Gastroesophageal sphincter (tissue), 4 donors: ENCODE measurements at places on chromosomes 13 and 19. TPM values are rescaled to one million over a fixed set of nuclear protein-coding genes. Genes with fewer than 3 reads are reported as not detected.

DNA sequence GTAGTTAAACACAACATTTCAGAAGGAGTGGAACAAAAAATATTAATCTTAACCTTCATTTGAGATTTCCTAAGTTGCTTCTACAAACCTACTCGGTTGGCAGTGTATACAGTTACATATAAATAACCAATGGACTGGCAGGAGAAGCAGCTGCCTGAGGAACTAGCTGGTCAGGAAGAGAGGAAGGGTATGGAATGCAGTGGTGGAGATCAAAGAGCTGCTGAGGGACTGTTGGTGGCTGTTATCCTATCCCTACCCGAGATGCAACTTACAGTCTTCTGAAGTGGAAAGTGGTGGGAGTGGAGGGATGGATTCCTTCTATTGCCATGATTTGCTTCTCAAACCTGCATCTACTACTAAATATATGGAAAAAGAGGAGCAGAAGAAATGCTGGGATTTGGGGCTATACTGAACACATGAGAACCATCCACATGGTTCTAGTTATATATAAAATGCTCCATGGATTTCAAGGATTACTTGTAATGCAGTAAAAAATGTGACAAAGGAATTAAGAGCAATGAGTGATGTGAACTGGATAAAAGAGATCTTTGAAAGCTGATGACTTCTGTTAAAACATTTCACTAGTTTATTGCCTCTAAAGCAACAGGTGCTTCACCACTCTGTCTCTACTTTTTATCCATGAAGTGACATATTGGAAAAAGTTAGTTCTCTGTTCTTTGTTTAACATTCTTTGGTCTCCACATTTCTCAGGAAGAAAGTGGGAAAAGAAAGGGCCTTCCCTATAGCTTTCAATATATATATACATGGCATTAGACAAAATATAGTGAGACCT, 29.9 kb downstream of the MICU2 start:
- ATAC-seq: no peak
- H3K4me1 ChIP-seq: no peaks in the 10 kb centered on the region
- H3K4me3 ChIP-seq: no peak overlapping the region
- no peak overlapping the region for H3K27ac ChIP-seq
- no peaks in the 10 kb centered on the region for H3K27me3 ChIP-seq

- no peak overlapping the region for H3K4me3 ChIP-seq
- no peaks in the 10 kb centered on the region for H3K4me1 ChIP-seq
- H3K27ac ChIP-seq: no peak overlapping the region
- H3K27me3 ChIP-seq: no peaks in the 10 kb centered on the region
- no peak for ATAC-seq
These were observed 180.6 kb upstream of the TMTC4 start for GRCh38 chr13:100855151-100855550.

ZNF534 gene
- 0.22 TPM for total RNA-seq

CGB7 gene
- total RNA-seq: not detected

MIDN gene
- total RNA-seq: 20.0 TPM

DNA sequence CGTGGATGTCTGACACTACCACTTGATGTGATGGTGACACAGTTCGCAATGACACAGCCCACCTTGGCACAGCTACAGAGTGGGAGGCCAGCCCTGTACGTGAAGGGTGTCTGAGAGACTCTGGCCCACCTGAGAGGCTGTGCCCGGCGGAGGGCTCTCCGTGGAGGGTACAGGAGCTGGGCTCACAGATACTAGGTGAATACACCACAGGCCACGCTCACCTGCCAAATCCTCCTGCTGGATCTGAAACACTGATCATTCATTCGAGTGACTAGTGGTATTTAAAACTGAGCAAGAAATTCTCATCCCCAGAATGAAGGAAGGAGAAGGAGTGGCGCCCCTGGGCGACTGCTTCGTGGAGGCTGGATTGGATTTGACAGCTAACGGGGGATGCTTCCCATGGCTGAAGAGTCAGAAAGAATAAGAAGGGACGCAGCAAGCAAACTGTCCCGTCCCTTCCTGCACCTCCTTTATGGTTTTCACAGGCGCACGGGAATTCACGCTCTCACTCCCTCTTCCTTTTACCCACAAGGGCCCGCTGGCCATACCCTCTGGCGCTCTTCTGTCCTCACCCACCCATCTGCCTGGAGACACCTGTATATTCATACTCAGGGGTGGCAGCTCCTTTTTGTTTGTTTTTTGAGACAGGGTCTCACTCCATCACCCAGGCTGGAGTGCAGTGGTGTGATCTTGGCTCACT, 25.0 kb downstream of the CEBPG start:
- no peaks in the 10 kb centered on the region for H3K36me3 ChIP-seq
- H3K4me3 ChIP-seq: no peak overlapping the region
- no peak for ATAC-seq
- no peaks in the 10 kb centered on the region for H3K4me1 ChIP-seq
- H3K27me3 ChIP-seq: no peaks in the 10 kb centered on the region
- no peak overlapping the region for H3K27ac ChIP-seq

ZNF428 gene
- total RNA-seq: 54.1 TPM
